ENCODE measurements at places on chromosomes 1 and 21.

GRCh38 chr1:115911294-115911693, 65.0 kb upstream of the SLC22A15 start:
- peak; percentile 33 for DNase-seq

DNA sequence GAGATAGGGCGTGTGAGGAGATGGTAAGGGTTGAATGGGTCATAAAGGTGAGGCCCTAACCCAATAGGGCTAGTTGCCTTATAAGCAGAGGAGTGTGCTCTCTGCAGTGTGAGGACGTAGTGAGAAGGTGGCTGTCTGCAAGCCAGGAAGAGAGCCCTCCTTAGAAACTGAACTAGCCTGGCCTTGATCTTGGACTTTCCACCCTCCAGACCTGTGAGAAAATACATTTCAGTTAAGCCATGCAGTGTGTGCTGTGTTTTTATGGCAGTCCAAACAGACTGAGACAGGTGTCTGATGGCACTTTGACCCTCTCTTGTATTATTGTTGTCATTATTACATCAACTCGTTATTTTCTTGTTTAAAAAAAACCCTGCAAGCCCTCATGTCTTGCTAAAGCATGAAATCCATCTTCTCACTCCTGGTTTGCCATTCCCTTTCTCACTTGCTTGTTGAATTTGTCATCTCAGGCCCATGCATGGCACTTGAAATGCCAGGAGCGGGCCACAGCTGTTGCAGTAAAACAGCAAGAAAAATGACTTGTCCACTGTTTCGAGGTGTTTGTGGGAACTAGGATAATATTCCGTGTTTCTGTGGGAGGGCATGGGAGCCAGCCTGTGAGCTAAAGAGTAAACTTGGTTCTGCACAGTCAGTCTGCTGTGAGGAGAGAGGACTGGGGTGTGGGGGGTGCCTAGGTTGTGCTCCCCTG, 78.6 kb downstream of the STUM start:
- DNase-seq: no peak

DNA sequence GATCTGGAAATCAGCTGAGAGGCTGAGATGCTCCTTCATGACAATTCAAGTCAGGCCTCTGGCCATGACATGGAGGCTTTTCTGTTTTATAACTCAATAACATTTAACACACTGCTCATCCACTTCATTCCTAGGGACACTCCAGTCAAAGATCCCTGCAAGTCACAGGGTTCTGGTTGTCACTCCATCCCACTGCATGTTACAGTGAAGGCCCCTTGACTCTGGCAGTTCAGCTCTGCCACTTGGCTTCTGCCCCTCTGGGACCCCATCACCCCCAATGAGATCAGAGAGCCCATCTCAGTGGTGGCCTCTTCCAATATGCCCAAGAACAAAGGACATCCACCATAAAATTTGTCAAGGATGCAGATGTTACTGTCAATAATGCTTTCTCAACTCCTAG, 10.0 kb upstream of the FAM110D start:
- no peak for DNase-seq

DNA sequence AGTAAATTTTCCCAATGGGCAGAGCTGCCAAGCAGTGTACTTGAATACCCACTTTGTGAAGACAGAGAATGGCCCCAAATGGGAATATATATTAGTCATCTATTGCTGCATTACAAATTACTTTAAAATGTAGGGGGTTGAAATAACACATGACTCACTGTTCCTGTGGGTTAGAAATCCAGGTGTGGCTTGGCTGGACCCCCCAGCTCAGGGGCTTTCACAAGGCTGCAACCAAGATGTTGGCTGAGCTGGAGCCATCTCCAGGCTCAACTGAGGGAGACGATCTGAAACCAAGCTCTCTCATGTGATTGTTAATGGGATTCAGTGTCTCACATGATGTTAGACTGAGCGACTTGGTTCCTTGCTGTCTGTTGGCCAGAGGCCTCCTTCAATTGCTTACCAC, 33.4 kb upstream of the ARHGAP29 start:
- no peak for DNase-seq

DNA sequence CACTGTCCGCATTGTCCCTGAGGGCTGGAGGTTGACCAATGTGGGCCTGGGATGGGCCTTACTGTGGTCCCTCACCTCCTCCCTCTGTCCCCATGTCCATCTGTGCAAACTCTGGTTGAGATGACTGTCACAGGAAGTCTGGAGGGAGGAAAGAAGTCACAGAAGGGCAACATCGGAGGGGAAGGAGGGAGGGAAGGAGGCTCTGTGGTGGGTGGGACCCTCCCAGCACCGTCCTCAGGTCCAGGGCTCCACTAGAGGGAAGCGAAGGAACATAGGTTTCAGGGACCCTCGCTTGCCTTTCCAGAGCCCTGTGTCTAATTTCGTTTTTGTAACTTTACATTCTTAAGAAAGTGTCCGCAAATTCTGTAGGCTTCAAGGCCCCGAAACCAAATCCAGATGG, 111.3 kb upstream of the SLC44A3 start:
- DNase-seq: no peak

DNA sequence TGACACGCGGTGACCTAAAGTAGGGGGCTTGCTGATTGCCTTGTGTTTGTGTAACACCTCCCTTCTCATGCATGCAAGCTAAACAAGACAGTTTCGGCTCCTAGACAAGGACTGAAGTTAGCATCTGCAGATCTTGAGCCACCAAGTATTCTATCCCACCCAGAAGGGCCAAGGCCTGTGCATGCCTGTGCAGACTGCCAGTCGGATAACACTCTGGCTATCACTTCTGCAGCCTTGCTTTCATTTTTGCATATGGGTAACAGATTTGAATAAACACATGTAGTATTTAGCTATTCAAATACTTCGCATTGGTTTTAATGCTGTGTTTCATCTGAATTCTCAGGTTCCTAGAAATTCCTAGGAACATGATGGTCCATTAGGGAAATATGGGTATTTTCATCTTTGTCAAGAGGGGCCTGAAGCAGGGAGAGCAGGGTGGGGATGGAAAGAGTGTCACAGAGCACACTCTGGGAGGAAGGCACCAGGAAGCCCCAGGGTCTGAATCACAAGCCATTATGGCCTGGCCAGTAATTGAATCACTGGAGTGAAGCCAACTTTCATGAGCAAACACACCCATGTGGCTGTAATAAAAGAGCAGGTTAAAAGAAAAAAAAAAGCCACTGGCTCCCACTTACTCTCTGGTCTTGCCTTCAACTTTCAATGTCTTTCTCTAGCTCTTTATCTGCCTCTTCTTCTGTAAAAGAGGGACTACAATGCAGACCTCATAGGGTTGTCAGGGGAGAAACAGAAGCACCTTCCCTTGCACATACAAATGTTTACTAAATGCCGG, 28.3 kb downstream of the GADD45A start:
- no peak for DNase-seq

DNA sequence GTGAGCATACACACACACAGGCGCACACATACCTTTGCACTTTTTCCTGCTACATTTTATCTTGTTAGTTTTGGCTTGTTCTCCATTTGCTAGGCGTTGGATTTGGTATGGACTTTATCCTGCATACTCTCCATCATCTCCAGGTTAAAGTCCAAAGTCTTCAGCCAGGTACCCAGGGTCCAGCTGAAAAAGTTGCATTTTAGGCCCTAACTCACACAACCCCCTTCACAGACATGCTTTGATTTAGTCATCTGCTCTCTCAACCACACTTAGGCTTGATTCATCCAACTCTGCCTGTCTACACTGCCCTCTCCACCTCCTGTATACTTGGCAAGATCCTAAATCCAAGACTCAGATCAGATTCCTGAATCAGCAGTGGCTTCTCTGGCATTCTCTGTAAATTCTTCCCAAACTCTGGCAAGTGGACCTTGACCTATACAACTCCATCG, 10.7 kb upstream of the LAMB3 start:
- no peak for DNase-seq

- DNase-seq: no peak
These were observed 502 bp downstream of the EDN2 start for GRCh38 chr1:41483960-41484401.

DNA sequence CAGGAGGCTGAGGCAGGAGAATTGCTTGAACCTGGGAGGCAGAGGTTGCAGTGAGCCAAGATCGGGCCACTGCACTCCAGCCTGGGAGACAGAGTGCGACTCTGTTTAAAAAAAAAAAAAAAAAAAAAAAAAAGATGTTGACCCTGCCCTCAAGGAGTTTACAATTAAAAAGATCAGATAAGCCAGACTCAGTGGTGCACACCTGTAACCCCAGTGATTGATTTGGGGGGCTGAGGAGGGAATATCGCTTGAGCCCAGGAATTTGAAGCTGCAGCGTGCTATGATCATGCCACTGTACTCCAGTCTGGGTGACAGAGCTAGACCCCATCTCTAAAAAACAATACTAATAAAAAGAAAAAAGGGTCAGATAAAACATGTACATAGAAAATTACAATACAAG, 1.6 kb upstream of the SESN2 start:
- DNase-seq: no peak

DNA sequence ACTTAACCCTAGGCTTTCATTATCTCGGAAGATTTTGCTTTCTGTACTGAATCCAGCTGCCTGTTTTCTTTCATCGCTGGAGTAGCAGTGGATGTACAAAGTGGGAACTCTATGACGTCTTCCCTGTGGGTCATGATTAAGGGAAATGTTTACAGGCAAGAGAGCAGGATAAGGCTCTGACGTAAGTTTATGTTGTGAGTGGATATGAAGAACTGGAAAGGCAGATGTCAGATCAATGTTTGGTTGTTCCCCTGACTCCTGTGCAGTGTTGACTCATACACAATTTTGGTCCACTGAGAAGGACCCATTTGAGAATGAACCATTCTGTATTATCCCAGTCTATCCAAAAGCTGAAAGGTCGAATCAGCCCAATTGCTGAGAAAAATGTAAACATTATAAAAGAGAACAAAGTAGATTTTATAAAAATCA, 292.4 kb downstream of the GRIK1 start:
- DNase-seq: no peak

GRCh38 chr1:214582289-214582891, 20.6 kb upstream of the CENPF start:
- no peak for DNase-seq

DNA sequence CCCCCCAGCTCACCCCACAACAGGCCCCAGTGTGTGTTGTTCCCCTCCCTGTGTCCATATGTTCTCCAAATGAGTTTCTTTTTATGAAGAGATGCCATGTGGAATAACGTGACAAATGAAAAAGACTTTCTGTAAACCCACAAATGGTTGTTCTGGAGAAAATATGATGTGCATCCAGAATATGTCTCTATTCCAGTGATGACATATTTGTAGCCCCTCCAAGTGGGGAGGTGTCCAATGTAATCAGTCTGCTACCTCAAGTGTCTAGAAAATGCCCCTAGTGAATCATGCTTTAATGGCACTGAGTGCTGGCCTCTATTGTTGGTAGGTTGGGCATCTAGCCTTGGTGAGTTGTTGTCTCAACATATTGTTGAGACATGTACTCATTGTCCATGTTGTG, 179.6 kb downstream of the KCNK2 start:
- no peak for DNase-seq

GRCh38 chr21:32237021-32237420, 41.8 kb downstream of the MIS18A start:
- DNase-seq: no peak

DNA sequence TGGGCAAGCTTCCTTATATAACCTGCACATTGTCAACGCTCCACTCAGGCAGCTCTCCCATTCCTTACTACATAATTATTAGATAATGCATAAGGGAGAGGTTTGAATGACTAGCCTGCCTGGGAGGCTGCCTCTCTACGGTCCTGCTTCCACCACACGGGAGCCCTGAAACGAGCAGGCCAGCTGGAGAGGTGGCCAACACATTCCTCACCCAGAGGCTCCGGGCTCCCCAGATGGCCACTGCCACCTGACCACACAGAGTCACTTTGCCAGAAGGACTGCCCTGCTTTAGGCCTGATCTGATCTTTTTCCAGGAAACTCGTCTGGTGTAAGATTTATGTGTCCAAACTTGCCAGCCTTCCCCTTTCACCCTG, 27.9 kb downstream of the HIVEP3 start:
- peak; percentile 32 for DNase-seq

GRCh38 chr1:46369542-46370213, 24.4 kb upstream of the FAAH start:
- no peak for DNase-seq

DNA sequence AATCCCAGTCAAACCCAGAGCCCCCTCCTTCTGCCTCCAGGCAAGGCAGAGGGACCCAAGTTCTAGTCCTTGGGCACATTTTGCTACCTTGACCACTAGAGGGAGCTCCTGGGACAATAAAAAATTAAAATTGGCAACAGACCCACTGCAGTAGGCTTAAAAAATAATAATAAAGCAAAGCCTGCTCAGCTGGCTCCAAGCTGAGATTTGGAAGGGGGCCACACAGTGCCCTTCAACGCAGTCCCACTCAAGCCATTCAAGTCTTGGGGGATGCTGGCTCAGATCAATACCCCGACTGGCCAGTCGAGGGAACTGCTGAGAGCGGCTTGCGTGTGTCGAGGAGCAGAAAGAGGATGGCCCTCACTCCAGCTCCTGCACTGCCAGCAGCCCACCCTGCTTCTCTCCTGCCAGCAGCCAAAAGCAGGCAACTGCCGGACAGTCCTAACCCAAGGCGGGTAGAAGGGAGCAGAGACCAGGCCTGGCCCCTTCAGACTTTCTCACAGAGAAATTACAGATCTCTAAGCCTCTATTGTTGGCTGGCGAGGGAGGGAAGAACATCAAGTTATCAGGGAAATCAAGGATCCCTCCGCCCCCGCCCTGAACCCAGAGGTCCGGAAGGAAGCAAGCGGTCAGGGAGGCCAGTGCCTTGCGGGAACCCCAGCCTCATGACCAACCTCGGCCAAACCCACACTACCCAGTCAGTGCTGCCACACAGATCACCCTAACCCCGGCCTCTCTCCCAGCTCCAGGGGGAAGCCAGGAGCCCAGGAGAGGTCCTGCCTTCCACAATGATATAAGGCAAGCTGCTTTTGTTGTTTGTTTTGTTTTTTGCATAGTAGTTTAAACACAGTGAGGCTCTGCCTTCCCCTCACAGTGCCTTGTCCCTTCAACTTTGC, 4.9 kb upstream of the ALDH4A1 start:
- DNase-seq: peak; percentile 55

GRCh38 chr1:20867847-20868246, 80.7 kb upstream of the HP1BP3 start:
- no peak for DNase-seq

DNA sequence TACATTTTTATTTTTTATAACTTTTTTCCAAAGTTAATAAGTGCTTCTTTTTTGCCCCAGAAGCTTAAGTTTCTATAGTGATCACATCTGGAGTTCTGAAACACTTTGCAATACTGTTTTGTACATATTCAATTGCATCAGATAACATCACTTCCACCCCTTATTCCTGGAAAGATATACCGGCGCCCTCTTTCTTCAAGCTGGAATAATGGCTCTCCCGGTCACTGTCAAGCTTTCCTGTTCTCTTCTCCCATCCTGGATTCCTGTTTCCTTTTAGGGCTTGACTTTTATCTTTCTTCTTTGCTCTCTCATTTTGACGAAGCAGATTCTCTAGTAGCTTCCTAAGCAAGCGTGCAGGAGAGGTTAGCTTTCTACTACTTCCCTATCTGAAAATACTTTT, 1866.8 kb downstream of the MRPL39 start:
- DNase-seq: no peak

- DNase-seq: peak; percentile 24
These were observed 943.4 kb downstream of the TTLL7 start for GRCh38 chr1:83055391-83056170.

GRCh38 chr1:116743535-116743934, 10.7 kb upstream of the CD2 start:
- no peak for DNase-seq
